ENCODE measurements at places on chromosomes 1 and 21. TPM values are rescaled to one million over a fixed set of nuclear protein-coding genes. Genes with fewer than 3 reads are reported as not detected.

The TMEM82 gene
- polyA plus RNA-seq: not detected

The TNFSF18 gene
- not detected for polyA plus RNA-seq

The SLAMF9 gene
- polyA plus RNA-seq: not detected

The HSD3B1 gene
- polyA plus RNA-seq: not detected

The RASAL2 gene
- polyA plus RNA-seq: not detected

The DNAJC28 gene
- polyA plus RNA-seq: not detected

The USH2A gene
- not detected for polyA plus RNA-seq

The FCRLB gene
- polyA plus RNA-seq: 14.6 TPM

The GJA5 gene
- not detected for polyA plus RNA-seq

The EDARADD gene
- 5.8 TPM for polyA plus RNA-seq

The HTR6 gene
- not detected for polyA plus RNA-seq

The FAM3B gene
- not detected for polyA plus RNA-seq

DNA sequence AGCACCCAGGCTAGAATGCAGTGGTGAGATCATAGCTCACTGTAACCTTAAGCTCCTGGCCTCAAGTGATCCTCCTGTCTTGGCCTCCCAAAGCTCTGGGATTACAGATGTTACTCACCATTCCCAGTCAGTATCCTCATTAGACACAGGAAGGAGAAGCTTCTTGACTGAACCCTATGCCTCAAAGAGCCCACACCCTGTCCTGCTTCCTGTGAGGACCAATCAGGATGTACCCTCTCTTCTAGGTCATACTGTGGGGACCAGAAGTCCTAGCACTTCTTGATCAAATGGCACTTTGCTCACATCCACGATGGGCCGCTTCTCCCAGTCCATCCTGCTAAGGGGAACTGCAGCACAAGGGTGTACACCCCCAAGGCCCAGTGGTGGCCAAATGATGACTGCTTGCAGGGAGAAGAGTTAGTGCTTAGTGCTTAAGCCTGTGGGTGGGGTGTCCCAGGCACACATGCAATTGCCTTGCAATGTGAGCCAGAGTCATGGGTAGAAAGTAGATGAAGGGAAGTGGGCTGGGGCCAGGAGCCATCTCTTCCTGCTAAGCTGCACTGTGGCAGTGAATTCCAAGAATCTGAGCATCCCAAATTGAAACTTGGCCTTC, 9.8 kb downstream of the CD34 start:
- no peak overlapping the region for H3K4me3 ChIP-seq
- H3K36me3 ChIP-seq: no peaks in the 10 kb centered on the region
- no peak overlapping the region for H3K27ac ChIP-seq
- no peak for DNase-seq

GRCh38 chr1:167673265-167673664, 43.2 kb downstream of the RCSD1 start:
- peak overlapping the region; percentile 78 for H3K27ac ChIP-seq
- H3K4me1 ChIP-seq: no peaks in the 10 kb centered on the region
- no peaks in the 10 kb centered on the region for H3K27me3 ChIP-seq
- DNase-seq: no peak
- H3K4me3 ChIP-seq: no peak overlapping the region

DNA sequence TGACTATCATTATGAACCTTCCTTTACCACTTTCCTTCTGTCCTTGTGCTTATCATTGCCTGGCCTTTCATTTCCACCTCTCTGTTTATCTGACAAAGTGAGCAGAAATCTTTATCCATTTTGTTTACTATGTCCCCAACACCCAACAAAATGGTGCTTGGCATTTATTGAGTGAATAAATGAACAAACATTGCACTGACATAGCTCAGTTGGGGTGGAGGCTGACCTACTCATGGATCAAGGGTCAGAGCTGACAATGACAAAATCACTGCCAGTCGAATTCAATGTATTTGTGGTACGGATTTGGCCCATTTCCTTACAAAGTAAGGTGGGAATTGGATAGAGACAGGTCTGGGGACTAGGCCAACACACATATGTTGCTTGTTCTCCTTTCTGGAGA, 257.4 kb upstream of the PLXNA2 start:
- no peak for DNase-seq
- H3K27me3 ChIP-seq: peaks cover 9% of the 10 kb centered on the region
- H3K27ac ChIP-seq: no peak overlapping the region

GRCh38 chr1:182193908-182194550, 132.5 kb upstream of the ZNF648 start:
- no peak overlapping the region for H3K4me3 ChIP-seq
- H3K4me1 ChIP-seq: peaks cover 9% of the 10 kb centered on the region
- no peak overlapping the region for H3K27ac ChIP-seq
- H3K36me3 ChIP-seq: no peaks in the 10 kb centered on the region
- H3K27me3 ChIP-seq: peaks cover 11% of the 10 kb centered on the region
- no peak for DNase-seq

GRCh38 chr1:112371775-112372174, 24.2 kb upstream of the CTTNBP2NL start:
- DNase-seq: no peak
- H3K4me1 ChIP-seq: peaks cover 2% of the 10 kb centered on the region
- no peak overlapping the region for H3K4me3 ChIP-seq

DNA sequence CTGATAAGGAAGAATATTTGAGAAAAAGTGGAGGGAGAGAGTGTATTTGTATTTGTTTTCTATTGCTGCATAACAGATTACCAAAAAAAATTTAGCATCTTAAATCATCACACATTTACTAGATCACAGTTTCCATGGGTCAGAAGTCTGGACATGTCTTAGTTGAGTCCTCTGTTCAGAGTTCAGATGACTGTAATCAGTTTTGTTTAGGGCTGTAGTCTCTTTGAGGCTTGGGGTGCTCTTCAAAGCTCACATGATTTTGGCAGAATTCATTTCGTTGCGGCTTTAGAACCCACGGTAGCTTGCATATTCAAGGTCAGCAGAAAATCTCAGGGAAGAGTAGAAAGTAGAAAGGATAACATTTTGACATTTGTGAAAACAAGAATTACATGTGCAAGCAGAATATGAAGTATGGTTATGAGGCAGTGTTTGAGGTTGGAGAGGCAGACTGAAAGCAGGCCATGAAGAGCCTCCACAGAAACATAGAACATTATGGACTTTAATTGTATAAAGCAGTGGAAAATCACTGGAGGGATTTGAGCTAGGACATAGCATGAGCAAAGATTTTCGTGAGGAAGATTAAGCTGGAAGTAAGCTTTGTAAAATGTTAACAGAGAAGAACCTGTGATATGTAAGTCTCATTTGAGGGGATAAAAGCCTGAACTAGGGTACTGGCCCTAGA, 110.6 kb upstream of the GPR52 start:
- no peaks in the 10 kb centered on the region for H3K27me3 ChIP-seq
- peaks cover 6% of the 10 kb centered on the region for H3K4me1 ChIP-seq
- peaks cover 9% of the 10 kb centered on the region for H3K36me3 ChIP-seq
- DNase-seq: no peak

- no peak overlapping the region for H3K27ac ChIP-seq
- H3K27me3 ChIP-seq: no peaks in the 10 kb centered on the region
- no peak for DNase-seq
- H3K4me3 ChIP-seq: no peak overlapping the region
These were observed 20.0 kb upstream of the GPR153 start for GRCh38 chr1:6280761-6281451.

DNA sequence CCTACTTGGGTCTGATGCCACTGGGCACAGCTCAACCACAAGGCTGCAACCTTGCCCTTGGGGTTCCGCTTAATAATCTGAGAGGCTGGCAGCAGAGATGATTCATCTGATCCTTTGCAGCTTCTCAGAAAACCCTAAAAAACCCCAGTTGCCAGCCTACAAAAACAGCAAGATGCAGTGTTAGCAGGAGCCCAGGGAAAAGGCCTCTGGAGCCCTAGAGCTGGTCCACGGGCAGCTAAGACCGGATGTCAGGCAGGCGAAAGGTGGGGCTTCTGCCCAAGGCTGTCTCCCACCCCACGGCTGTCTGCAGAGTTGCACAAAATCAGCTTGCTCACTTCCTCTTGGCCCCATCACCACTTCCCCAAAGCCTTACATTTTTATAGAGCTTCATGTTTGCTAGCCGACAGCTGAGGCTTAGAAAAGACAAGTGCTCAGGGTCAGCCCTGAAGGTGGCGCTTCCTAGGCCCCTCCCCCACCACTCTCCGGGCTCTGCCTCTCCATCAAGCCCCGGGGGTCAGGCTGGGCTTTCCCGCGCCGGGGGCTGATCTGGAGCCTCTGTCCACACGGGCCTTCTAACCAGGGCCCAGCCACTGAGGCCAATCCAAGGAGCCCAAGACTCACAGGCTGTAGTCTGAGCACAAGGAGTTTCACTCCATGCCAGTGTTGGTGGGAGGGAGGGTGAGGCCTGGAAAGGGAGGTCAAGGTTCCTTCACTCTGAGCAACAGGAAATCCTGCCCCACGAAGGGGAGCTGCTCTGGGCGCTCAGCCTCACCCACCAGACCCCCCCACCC, 4.2 kb upstream of the ADORA3 start:
- peaks cover 37% of the 10 kb centered on the region for H3K4me1 ChIP-seq
- H3K36me3 ChIP-seq: no peaks in the 10 kb centered on the region
- H3K27me3 ChIP-seq: peaks cover 2% of the 10 kb centered on the region
- peak overlapping the region; percentile 73 for H3K4me3 ChIP-seq
- H3K27ac ChIP-seq: peak overlapping the region; percentile 98

DNA sequence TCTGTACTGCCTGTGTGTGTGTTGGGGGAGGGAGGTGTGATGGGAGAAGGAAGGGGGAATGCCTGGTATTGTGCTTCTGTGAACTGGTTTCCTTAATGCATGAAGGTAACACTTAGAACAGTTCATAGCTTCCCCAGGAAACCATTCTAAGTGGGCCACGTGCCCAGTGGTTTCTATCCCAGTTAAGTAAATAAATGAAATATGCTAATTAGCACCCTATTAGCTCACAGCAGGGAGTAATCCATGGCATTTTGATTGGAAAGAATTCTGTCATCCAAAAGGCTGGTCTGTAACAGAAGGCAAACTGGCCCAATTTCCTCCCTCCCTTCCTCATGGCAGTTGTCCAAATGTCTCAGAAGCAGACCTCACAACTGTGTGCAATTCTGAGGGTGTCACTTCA, 199.3 kb downstream of the TTLL7 start:
- H3K36me3 ChIP-seq: no peaks in the 10 kb centered on the region
- no peaks in the 10 kb centered on the region for H3K4me1 ChIP-seq
- H3K27me3 ChIP-seq: peaks cover 1% of the 10 kb centered on the region
- no peak for DNase-seq
- no peak overlapping the region for H3K4me3 ChIP-seq

GRCh38 chr21:28200726-28201125, 792.0 kb downstream of the LTN1 start:
- H3K27me3 ChIP-seq: no peaks in the 10 kb centered on the region
- H3K4me3 ChIP-seq: no peak overlapping the region
- no peak overlapping the region for H3K27ac ChIP-seq
- no peak for DNase-seq
- H3K36me3 ChIP-seq: no peaks in the 10 kb centered on the region
- no peaks in the 10 kb centered on the region for H3K4me1 ChIP-seq

DNA sequence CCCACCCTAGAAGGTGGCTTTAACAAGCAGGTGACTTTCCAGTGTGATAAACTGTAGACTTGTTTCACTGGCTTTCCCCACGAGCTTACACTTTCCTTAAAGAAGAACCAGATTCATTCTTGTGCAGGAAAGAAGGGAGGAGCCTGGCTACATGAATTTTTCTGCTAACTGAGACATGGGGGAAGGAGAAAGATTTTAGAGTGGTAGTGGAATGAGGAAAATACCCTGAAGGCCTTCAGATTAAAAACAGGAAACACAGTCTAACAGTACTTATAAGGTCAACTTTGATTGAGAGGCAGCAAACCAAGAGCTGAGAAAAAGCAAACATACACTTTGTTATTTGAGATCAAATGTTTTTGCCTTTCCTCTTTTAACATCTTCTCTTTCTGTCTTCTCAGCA, 640.9 kb upstream of the PLXNA2 start:
- no peak for DNase-seq
- peaks cover 2% of the 10 kb centered on the region for H3K27me3 ChIP-seq
- H3K4me1 ChIP-seq: no peaks in the 10 kb centered on the region
- H3K27ac ChIP-seq: no peak overlapping the region

GRCh38 chr1:79207331-79207730, 200.8 kb upstream of the ADGRL4 start:
- H3K4me3 ChIP-seq: no peak overlapping the region
- no peaks in the 10 kb centered on the region for H3K4me1 ChIP-seq
- DNase-seq: no peak
- no peaks in the 10 kb centered on the region for H3K36me3 ChIP-seq
- no peak overlapping the region for H3K27ac ChIP-seq
- no peaks in the 10 kb centered on the region for H3K27me3 ChIP-seq

DNA sequence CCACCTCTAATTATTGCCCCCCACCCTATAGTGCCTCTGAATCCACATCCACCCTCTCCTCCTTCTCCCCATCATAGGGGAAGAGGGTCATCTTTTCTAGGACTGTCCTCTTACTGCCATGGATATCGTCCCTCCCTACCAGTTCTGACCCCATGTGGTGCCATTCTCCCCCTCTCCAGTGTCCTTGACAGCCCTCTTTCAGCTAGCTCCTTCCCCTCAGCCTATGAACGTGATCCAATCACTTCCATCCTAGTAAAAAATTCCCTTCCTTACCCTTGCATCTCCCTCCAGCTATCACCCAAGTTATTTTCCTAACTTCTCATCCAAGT, 172.7 kb downstream of the RRAGC start:
- H3K27me3 ChIP-seq: peaks cover 12% of the 10 kb centered on the region
- no peak overlapping the region for H3K27ac ChIP-seq
- no peak for DNase-seq
- H3K4me3 ChIP-seq: no peak overlapping the region
- H3K4me1 ChIP-seq: no peaks in the 10 kb centered on the region
- H3K36me3 ChIP-seq: no peaks in the 10 kb centered on the region

GRCh38 chr1:62406576-62406975, 30.3 kb upstream of the USP1 start:
- no peaks in the 10 kb centered on the region for H3K36me3 ChIP-seq
- no peak overlapping the region for H3K27ac ChIP-seq
- no peak for DNase-seq
- H3K27me3 ChIP-seq: peaks cover 1% of the 10 kb centered on the region
- H3K4me3 ChIP-seq: no peak overlapping the region

DNA sequence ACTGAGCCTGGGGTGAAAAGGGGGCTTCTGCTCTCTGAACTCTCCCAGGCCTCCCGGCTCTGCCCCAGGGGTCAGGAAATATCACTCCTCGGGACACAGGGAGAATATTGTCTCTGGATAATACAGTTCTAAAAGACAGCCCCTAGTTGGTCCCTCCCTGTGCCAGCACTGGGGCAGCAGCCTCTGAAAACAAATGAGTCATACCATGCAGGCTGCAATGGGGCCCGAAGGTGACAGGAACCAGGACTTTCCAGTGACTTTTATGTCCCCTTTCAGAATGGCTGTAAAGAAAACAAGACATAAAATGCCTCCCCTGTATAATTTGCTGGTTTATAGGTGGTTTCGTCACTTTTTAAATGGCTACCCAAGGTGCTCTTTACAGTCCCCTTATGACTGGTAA, 360.0 kb downstream of the NPHP4 start:
- no peaks in the 10 kb centered on the region for H3K4me1 ChIP-seq
- peaks cover 2% of the 10 kb centered on the region for H3K27me3 ChIP-seq
- no peak for DNase-seq
- H3K4me3 ChIP-seq: no peak overlapping the region
- no peak overlapping the region for H3K27ac ChIP-seq
- H3K36me3 ChIP-seq: no peaks in the 10 kb centered on the region

All from immature natural killer cell (primary cell).